Activated CD4-positive, CD25-positive, alpha-beta regulatory T cell treated with anti-CD3 and anti-CD28 coated beads, Interleukin-2, amount 50 U/mL, for 16 hours (primary cell): ENCODE measurements at places on chromosomes 16 and 17.

DNA sequence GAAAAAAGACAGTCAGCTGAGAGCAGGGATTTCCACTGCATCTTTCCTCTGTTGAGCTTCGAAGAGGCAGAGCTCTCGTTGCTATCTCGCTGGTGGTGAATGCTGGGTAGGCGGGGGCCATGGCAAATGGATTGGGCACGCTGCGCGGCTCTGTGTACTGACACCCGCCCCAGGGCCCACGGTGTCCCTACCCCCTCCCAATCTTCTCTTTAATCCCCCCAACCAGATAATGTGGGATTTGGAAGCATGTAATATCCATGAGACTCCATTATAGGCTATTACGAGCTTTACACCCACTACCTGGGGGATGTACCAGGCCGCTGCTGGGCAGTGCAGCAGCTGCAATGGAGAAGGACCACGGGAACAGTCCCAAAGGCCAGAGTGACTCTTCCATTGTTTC lies 8.3 kb downstream of the PIPOX start:
- DNase-seq: no peak

GRCh38 chr17:18322522-18322921 lies 7.4 kb downstream of the SMCR8 start:
- no peak for DNase-seq

DNA sequence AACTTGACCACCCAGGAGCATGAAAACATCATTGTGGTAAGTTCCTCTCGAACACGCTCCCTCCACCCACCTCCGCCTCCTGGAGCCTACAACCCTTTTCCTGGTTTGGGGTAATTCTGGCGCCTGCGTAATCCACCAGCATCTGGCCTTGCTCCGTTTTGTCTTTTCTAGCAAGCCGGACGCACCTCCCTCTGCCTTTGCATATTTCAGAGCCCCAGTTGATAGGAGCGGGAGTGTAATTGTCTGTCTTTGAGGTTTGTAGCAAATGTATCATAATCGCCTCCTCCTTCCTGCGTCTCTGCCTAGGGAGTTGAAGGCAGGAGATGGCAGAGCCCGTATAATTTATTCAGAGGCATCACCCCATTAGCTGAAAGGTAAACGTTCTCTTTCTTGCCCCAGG lies 121.3 kb upstream of the PLCG2 start:
- no peak for DNase-seq

DNA sequence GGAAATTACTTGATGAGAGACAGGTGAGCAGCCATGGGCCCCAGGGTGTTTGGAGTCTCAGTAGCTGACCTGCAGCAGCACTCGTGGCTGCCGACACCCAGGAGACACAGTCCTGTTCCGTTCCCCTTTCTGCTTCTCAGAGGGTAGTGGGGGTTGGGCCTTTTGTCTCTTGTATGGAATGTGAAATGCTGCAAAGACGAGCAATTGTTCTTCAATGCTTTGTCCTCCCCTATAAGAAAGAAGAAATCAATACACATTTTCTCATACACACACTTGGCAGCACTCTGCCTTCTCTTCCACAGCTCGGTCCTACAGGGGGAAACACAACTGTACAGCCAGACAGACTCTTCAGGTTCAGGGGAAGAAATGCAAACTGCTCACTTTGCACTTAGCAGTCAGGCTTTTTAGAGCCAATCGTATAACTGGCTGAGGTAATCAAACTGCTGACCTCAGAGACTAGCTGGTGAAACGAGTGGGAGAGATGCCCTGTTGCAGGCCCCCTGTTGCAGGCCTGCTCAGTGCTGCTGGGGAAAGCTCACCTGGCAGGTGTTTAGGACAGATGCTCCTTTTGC lies 96.7 kb downstream of the AATF start:
- no peak for DNase-seq

- no peak for DNase-seq
These were observed 45.8 kb upstream of the NOS2 start for GRCh38 chr17:27846042-27846655.

DNA sequence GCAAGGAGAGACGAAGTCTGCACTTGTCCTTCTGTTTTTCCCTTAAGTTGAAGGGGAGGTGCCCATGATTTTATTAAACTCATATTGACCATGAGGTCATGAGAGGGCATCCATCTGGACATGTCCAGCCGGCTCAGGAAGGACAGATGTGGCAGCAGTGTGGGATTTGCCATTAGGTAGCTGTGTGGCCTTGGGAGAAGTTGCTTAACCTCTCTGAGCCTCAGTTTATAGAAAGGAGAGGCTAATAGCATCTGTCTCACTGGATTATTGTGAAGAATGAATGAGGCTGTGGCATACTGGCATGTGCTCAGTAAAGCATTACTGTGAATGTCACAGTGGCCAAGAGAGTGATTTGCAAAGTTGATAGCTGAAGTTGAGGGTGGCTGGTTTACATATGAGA lies 1.2 kb downstream of the TIMM22 start:
- no peak for DNase-seq
